Germinal center (tissue), 1 donor: ENCODE measurements at places on chromosomes 12 and 14.

- DNase-seq = no peak
These were observed 148.1 kb upstream of the C14orf180 start for GRCh38 chr14:104431351-104431928.

- DNase-seq = no peak
These were observed 535.4 kb downstream of the RPS29 start for GRCh38 chr14:49050822-49051221.

DNA sequence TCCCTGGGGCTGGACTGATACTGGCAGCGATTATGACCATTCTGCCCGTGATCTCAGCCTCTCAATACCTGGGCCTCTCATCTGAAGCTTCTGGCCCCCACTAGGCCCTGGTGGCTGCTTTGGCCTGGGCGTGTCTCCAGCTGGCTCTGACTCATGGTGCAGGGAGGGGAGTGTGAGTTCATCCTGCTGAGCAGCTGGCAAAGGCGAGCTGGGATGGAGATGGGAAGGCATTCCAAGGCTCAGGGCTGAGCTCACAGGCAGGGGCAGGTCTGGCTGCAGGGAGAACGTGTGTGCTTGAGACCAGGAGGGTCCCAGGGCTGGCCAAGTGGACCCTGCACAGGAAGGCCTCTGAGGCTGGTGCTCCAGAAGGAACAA is 221.8 kb downstream of the TMEM121 start:
- no peak for DNase-seq

DNA sequence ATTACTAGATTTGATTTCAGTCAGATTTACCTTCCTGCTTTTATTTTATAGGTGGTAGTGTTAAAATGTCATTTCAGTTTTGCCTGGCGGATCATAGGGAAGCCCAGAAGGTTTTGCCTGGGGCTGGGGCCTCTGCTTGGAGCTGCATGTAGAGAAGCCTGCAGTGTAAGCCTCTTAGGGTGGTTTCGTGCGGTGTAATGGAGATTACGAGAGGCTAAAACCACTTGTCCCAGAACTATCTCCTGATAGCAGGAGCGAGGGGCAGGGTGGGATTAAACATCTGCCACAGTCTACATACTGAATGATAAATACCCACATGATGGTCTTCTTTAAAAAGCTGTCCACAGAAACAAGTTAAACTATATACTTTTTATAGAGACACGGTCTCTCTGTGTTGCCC is 35.0 kb upstream of the DICER1 start:
- DNase-seq = no peak

DNA sequence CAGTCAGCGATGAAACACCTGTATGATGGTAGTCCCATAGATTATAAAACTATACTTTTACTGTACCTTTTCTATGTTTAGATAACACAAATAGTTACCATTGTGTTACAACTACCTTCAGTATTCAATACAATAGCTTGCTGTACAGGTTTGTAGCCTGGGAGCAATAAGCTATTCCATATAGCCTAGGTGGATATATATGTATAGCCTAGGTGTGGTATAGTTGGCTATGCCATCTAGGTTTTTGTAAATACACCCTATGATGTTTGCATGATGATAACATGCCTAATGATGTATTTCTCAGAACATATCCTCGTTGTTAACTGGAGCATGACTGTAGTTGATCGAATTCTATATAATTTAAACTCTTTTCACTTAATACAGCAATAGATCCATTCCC is 316.1 kb downstream of the FUT8 start:
- no peak for DNase-seq

GRCh38 chr14:45095143-45095542 is 11.2 kb downstream of the PRPF39 start:
- DNase-seq = no peak

DNA sequence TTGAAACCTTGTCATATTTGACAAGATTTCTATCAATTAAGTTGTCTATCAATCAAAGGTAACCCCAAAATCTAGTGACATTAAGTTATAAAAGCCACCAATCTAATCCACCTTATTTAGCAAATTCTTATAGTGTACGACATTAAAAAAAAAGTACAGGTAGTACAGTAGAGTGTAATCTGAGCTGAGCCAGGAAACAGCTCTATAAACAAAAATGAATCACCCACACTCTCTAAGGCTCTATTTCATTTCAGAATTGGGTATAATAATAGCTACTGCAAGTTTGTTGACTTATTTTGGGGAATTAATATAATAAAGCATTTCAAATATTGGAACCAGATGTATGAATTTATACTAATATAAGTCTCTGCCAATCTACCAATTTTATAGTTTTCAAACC is 342.4 kb upstream of the FLRT2 start:
- DNase-seq = no peak

DNA sequence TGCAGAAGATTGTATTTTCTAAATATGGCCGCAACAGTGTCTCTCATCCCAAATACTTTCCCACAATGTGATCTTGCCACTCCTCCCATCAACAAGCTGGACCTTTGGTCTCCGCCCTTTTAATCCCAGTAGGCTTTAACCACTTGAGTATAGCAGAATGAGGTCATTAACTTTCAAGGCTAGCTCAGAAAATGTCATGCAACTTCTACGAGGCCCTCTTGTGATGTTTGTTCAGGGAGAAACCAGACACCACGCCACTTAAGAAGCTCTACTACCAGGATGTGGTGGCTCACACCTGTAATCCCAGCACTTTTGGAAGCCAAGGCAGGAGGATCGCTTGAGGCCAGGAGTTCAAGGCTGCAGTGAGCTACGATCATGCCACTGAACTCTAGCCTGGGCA is 20.1 kb upstream of the OR6J1 start:
- DNase-seq = no peak

GRCh38 chr12:103698752-103699560 is 111.9 kb downstream of the STAB2 start:
- DNase-seq = no peak

DNA sequence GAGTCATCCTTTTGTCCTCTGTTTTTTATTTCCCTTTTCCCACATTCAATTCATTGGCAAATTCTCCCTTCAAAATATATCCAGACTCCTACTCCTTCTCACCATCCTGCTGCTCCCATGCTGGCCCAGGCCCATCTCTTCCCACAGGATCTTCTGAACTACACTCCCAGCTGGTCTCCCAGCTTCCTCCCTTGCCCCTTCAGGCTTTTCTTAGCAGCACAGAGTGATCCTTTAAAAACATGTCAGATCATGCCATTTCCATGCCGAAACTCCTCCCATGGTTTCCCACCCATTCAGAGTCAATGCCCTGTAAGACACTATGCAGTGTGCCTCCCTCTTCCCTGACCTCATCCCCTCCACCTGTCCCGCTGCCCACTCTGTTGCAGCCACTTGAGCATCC is 2.4 kb upstream of the KRT84 start:
- DNase-seq = no peak

- DNase-seq = no peak
These were observed 1138.2 kb downstream of the BCL11B start for GRCh38 chr14:98133806-98134205.

DNA sequence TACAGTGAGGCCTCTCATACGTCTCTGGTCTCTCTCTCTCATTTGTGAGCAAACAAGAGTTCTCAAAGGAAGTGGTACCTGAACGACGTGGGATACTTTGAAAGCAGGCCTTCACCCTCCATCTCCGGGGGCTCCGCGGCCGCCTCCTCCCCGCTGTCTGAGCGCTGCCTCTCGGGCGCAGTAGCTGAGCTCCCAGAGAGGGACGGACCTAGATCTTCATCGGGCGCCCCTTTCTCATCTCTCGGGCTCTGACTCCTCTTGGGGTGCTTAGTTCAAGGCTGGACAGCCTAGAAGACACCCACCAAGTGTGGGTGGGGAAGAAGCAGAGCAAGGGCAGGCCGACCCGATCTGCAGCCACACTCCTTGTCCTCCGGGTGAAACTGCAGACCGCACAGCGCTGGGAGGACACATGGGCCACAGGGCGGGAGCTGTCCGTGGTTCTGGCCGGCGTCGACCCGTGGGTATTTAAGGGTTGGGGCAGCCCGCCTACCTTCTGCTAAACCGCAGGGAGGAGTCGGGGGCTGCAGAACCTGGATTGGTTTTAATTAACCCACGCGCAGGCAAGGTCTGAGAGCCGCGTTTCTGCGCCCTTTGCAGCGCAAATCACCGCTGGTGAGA is 92.7 kb downstream of the PAH start:
- DNase-seq = no peak

DNA sequence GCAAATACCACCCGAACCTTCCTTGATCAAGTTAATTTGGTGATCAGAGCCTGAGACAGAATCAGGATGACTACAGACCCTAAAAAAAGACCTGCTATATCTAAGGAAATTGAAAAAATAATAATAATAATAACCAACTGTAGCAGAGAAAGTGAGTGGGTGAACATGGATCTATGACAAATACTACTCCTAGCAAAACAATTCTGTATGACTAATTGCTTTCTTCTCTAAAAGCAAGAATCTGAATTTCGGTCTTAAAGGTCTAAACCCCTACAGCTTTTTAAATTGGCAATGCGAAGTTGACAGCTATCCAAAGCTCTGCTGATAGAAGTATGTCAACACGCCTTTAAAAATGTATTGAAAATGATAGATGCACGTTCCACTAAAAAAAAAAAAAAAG is 102.2 kb downstream of the PRKAB1 start:
- DNase-seq = no peak

GRCh38 chr14:75832621-75833297 is 149.0 kb downstream of the TGFB3 start:
- no peak for DNase-seq

- no peak for DNase-seq
These were observed 3.4 kb downstream of the LBHD2 start for GRCh38 chr14:103087343-103087835.

DNA sequence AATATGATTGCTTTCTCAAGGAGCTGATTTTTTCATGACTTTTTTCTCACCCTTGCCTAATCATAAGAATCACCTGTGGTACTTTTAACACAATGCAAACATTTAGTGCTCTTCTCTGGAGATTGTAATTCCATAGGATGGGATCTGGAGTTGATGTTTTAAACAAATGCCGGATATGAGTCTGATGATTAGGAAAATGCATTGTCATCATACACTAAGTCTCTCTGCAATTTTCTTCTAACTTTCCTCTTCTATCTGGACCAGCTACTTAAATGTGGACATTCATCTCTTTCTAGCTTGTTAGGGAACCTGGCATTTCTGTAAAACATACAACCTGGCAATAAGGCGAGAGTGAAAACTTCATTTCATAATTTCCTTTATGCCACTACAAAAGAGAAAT is 23.5 kb downstream of the PMCH start:
- no peak for DNase-seq

DNA sequence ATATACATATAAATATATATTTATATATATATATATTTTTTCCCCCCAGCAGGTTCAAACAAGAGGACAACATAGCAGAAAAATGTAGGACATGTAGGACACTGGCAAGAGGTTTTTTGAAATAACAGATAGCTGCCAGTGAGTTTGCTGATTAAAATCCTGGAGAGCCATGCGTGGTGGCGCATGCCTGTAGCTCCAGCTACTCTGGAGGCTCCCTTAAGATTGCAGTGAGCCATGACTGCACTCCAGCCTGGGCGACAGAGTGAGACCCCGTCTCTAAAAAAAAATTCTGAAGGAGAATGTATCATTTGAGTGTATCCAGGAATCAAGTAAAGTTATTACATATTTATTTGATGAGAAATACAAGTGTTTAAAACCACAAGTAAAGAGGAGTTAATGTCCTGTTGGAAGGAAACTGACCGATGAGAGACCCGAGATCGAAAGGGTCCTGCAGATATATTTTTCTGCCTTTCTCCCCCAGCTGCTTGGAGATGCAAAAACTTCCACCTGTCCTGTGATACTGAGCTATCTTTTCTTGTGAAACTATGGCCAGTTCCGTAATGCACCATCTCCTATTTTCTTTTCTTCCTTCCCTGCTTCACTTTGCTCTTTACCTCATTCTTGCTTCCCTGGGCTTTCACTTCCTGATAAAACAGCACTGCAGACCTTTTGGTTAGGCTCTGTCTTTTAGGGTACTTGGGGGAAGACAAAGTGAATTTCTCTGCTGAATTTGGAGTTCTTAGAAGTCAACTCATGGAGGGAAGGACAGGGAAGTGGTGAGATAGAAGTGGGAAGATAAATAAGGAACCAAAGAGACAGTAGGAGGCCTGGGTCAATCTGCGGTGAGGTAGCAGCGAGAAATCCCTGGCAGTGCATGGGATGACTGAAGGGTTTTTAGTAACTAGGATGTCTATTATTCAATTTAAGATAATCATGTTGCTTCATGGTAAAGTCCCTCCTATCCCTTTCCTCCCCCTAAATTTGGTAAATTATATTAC is 41.2 kb upstream of the SLC2A13 start:
- no peak for DNase-seq

GRCh38 chr12:67451206-67451605 is 182.0 kb downstream of the CAND1 start:
- DNase-seq = no peak

- no peak for DNase-seq
These were observed 111.4 kb upstream of the TSPAN8 start for GRCh38 chr12:71269281-71269598.

GRCh38 chr12:6078398-6079096 is 45.9 kb downstream of the VWF start:
- DNase-seq = no peak

GRCh38 chr12:124927201-124928094 is 13.0 kb upstream of the UBC start:
- DNase-seq = peak; percentile 82

DNA sequence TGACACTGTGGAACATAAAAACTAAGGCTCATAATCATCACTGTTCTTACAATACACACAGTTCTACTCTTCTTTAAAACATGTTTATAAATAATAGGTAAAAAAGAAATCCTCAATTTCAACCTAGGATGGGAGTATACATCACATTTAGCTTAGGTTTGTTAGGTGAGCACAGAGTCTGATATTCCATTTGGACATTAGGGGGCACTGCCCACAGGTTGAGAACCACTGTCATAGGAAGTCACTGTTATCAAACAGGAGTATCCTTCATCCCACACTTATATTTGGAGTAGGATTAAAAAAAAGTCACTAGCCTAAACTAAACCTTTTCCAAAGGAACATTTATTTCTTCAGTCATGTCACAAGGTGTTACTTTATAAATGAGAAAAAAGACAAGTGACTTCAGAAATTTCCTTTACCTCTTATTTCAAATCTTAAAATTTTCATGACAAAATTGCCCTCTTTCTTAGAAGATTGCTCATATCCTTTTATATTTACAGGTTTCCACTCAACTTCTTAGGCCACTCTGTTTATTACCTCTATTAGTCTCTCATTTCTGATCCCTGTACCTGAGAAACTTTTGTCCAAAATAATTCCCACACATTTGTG is 240.6 kb downstream of the CPNE8 start:
- DNase-seq = no peak

DNA sequence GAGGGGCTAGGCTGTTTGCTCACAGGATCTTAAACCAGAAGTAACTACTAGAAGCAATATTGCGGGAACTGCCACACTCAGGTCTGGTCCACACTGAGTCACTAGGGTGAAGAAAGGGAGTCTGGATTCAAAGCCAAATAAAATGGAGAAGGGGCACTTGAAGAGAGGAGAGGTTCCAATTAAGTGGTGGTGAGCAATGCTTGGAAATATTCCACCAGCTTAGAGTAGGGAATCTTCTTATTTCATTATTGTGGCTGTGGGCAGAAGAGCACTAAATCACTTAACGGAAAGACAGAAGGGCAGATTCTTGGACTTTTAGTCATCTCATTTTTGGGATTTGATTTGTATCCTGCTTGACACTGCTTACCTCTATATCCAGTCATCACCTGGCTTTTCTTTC is 48.6 kb upstream of the PPP1R12A start:
- DNase-seq = no peak

- no peak for DNase-seq
These were observed 420.9 kb downstream of the PCNX1 start for GRCh38 chr14:71328183-71328582.

GRCh38 chr14:64654901-64655300 is 49.3 kb upstream of the PLEKHG3 start:
- no peak for DNase-seq
